Stimulated activated CD4-positive, alpha-beta T cell treated with anti-CD3 and anti-CD28 coated beads, Interleukin-1b, Interleukin-23, amount 100 ng/mL, for 1 hour (primary cell): ENCODE measurements at places on chromosomes 3 and 15.

GRCh38 chr3:2589336-2589969, 490.8 kb downstream of the CNTN4 start:
- no peak for DNase-seq

DNA sequence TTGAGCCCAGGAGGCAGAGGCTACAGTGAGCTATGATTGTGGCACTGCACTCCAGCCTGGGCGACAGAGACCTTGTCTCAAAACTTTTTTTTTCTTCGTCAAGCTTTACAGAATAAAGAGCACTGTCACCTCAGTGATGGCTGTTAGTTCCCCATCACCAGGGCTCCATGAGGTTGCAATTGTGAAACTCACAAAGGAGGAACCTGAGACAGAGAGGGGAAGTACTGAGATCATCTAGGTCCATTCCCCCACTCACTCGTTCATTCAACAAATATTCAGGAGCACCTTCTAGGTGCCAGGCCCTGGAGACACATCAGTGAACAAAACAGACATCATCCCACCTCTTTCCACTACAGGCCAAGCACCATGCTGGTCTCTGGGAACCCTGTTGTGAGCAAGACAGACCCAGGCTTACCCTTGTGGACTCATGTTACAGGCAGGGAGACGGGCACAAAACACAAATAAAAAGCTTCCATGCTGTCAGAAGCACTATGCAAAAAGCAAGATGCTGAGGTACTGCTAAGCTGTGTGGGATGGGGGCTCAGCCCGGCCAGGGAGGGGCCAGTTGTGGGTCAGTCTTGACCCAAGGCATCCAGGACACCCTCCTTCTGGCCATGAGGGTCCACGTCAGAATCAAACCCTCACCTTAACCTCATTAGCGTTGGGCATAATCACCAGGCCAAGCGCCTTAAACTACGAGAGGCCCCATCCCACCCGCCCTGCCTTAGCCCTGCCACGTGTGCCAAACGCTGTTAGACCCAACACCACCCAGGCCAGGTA, 2.1 kb upstream of the RHO start:
- DNase-seq, result no peak

DNA sequence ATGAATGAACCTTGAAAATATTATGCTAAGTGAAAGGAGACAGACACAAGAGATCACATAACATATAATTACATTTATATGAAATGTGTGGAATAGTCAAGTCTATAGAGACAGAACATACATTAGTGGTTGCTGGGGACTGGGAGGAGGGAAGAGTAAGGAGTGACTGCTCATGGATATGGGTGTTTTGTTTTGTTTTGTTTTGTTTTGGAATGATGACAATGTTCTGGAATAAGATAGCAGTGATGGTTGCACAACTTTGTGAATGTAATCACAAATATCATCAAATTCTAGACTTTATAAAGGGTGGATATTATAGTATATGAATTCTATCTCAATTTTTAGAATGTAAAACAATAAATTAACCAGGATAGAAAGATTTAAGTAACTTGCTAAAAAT, 57.4 kb upstream of the PHLDB2 start:
- DNase-seq, result no peak

DNA sequence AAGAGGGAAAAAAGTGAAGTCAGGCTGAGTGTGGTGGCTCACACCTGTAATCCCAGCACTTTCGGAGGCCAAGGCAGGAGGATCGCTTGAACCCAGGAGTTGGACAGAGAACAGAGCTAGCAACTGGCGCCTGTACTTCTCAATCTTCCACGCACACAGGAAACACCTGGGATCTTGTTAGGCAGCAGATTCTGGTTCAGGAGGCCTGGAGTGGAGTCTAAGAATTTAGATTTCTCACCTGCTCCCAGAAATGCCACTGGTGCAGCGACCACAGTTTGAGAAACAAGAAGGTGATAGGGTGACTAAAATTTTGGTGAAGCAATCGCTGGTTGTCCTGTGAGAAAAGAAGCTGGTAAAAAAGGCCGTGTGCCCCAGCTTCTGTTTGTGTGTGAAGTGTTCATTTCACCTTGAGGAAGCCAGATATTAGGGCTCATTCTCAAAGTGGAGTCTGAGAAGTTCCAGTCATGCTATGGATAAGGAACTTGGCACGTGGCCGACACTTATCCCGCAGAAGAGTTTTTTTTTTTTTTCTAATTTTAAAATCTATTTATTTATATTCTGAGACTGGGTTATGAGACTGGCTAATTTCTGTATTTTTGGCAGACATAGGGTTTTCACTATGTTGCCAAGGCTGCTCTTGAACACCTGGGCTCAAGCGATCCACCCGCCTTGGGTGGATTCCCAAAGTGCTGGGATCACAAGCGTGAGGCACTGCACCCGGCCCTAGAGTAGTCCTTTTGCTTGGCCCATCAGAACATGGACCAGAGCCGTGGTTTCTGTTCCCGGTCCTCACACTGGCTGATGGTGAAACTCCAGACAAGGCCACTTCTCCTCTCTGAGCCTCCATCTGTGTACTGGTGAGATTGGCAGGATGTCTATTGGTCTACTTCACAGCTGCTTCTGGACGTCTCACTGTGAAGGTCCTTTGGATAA, 324.6 kb upstream of the PROK2 start:
- DNase-seq, result no peak

- DNase-seq, result no peak
Observed at GRCh38 chr3:98964784-98965183, 63.3 kb upstream of the DCBLD2 start.

- DNase-seq, result no peak
Observed at GRCh38 chr3:23938688-23939087, 6.4 kb upstream of the NR1D2 start.

- no peak for DNase-seq
Observed at GRCh38 chr3:108620250-108620649, 30.7 kb downstream of the DZIP3 start.

- DNase-seq, result no peak
Observed at GRCh38 chr3:64129581-64129980, 95.7 kb downstream of the PRICKLE2 start.

DNA sequence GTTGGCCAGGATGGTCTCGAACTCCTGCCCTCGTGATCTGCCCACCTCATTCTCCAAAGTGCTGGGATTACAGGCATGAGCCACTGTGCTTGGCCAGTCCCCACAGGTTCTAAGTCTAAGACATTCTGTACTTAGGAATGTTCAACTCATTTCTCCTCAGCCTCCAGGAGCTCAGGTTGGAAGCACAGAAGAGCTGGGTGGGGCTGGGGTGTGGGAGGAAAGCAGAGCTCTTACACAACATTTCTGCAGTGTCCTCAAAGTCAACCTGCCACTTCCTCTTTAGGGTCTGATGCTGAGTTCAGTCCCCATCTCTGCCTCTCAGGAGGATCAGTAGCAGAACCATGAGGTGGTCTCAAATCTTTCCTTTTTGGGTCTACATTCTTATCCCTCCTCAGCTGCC, 75.5 kb downstream of the MRPL46 start:
- DNase-seq, result no peak

DNA sequence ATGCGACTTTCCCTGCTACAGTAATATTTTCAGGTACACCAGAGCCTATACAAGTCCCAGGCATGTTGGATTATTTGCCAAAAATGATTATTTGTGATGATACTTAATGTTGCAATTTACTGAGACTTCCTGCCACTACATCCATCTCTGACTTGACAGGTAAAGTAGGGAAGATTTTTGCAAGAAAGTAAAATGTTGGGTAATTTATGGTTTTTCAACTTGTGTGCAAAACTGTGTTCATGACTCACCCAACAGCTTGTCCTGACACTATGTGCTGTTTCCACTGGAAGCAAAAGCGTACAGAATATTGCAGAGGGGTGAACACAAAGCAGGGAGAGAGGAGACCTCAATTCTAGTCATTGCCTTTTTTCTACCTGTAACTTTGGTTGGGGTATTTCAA, 5.4 kb upstream of the CRBN start:
- no peak for DNase-seq

DNA sequence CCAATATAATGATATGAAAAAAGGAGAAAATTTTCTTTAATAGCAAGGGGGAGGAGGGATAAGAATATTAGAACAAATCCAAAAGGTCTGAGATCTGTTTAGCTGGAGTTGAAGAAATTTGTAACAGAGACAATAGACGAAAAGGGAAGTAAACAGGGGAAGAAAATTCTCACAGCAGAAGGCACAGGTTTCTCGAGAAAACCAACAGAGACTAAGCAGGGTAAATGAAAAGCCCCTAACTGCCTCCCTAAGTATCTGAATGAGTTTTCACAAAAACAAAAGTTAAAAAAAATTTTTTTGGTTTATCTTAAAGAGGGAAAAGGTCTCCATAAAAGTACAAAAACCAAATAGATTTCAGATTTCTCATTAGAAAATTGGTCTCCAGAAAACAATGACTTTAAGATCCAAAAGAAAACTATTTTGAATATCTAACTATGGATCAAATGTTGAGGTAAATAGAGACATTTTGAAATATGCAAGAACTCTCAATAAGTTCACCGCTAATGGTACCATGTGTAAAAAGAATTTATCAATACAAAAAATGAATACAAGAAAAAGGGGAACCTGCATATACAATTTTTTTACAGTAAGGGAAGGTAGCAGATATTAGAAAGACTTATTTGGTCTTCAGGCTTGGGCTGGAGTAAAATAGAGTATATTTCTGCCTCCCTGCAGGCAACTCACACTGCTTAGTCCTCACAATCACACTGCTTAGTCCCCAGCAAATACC, 23.9 kb upstream of the NEK10 start:
- no peak for DNase-seq

DNA sequence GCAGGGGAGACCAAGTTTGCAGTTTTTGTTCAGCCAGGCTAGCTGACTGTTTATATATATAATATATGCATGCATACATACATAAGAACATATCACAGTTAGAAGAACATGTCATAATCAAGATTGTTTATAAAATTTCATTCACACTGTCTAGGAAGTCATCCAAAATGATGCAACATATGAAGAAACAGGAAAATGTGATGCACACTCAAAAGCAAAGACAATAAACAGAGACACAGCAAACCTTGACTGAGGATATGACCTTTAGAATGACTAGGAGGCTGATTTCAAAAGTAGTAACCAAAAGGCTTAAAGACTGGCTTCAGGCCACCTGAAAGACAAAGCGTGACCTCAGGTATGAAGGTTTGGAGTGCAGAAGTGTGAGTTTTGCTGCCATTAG, 166.2 kb upstream of the NDN start:
- no peak for DNase-seq

DNA sequence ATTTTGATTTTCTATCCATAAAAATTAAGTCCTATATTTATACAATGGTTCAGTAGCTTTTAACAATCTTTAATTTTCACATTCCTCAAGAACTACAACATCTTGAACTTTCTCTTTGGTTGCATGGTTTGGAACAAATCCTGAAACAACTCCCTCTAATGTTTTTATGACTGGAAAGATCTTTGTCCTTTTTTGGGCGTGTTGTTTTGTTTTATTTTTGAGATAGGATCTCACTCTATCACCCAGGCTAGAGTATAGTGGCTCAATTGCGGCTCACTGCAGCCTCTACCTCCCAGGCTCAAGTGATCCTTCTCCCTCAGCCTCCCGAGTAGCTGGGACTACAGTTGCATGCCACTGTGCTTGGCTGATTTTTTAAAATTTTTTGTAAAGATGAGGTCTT, 4.0 kb downstream of the STX19 start:
- no peak for DNase-seq

- no peak for DNase-seq
Observed at GRCh38 chr3:1587426-1587825, 494.6 kb downstream of the CNTN6 start.

DNA sequence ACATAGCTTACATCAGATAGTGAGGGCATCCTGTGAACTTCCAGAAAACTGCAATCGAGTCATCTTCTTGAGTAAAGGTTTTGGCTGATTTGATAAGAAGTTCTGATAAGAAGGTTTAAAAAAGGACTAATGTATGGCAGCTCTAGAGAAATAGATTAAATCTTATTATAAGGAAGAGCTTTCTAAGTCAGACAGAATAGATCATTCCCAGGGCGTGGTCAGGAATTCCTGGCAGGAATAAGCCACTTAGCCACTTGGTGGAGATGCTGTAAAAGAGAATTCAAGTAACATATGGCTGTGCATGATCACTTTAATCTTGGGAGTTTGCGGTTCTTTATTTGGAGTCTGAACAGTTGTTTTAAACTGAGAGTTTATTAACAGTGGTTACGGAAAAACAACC, 17.4 kb downstream of the PGBD4 start:
- DNase-seq, result no peak

GRCh38 chr3:192890347-192891335, 27.0 kb downstream of the MB21D2 start:
- no peak for DNase-seq

DNA sequence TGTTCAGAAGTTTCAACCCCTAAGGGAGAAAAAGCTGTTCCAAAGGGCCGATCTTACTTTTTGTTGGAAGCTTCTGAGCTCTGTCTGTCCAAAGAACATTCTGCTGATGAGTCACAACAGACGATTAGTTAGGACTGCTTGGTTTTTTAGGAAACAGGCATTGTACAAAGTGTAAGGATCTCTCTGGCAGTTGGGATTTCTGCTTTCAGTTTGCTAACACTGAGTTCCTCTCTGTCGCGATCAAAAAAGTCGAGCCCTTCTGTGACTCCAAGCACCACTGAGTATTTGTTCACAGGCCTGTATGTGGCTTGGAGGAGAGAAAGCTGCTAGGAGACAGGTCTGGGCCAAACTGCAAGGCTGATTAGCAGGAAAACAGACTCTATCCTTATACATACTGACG, 91.8 kb upstream of the PFN2 start:
- DNase-seq, result no peak

GRCh38 chr3:61772456-61772855, 211.1 kb downstream of the PTPRG start:
- no peak for DNase-seq

DNA sequence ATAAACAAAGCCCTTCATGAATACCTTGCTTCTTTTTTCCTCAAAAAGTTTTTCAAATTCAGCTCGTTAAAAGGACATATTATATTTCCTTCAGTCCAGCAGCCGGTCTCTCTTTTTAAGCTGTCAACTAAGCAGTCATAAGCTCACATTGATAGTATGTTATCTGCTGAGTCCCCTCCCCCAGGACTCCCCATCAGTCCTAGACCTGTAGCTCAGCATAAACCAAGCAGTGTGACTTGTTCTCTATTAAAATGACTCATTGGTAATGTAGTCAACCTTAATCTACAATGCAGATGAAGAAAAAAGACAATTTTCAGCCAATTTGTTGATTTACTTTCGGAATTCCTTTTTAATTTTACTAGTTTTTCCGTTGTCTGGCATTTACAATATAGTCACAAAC, 483.8 kb downstream of the MECOM start:
- no peak for DNase-seq

DNA sequence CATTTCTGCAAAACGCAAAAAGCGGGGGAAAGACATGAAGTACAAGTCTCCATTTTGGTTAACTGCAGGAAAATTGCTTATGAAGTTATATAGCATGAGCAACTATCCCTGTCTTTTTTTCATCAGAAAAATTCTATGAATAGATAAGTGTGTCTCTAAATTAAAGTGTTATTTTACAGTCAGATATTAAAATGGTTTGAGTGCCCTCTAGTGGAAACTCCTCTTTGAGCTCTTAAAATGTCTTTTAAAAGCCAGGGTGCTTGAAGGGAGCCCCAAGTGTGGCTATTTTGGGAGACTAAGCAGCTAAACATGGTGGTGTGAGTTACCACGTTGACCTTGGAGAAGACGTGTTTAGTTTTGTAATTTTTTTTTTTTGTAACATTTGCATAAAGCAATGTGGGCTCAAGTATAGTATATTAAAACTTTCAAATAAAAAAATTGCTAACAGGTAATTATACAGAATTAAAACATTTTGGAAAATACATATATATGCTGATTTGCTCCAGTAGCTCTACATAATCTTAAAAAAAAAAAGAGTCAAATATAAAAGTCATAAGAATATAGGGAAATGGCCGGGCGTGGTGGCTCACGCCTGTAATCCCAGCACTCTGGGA, 77.2 kb downstream of the PPP2R3A start:
- DNase-seq, result no peak

- no peak for DNase-seq
Observed at GRCh38 chr3:112531358-112531781, 30.4 kb downstream of the ATG3 start.
